T-helper 9 cell (primary cell): ENCODE measurements at places on chromosomes 12 and 14.

DNA sequence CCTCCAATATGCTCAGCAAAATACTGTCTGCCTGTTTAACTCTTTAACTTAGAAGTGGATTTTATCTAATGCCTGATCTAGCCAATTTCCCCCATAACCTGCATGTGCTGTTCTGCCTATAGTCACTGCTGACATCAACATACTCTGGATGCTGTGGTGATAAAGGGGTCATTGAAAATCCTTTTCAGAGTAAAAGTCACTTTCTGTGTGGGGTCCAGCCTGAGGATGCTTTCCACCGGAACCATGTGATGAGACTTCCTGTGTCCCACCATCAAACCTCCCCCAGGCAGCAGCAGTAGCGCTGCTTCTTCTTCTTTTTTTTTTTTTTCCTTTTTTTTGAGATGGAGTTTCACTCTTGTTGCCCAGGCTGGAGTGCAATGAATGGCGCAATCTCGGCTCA is 607.0 kb downstream of the BCL11B start:
- no peak for DNase-seq

- no peak for DNase-seq
These were observed 49.2 kb downstream of the FGD4 start for GRCh38 chr12:32448586-32448985.

DNA sequence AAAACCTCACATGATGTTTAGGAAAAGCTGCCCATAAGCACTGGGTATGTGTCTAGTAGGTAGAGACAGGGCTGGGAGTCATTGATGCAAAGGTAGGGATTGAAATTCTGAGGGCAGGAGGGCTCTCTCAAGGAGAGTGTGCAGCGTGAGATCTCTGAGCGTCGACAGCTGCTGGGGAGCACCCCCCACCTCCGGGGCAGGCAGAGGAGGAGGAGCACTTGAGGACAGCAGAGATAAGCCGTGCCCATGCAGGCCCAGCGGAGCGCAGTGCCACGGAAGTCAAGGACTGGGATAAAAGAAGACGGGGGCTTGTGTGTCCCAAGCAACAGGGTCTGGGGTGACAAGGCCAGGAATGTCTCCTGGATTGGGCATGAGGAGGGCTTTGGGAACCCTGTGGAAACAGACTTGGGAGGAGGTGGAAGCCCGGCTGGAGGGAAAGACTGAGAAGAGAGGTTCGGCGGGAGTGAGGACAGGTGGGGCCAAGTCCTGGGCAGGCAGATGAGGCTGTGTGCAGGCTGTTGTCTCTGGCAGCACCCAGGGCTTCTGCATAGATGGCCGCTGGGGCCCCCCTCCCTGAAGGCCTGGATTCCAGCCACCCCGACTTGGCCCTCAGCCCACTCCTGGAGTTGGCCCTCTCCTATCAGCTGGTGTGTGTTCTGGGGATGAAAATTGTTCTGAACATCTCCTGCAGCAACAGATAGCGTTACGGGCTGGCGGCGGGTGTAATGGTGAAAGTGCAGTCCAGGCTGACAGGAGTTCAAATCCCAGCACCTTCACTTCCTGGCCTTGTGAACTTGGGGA is 1.9 kb downstream of the CACNA2D4 start:
- no peak for DNase-seq

DNA sequence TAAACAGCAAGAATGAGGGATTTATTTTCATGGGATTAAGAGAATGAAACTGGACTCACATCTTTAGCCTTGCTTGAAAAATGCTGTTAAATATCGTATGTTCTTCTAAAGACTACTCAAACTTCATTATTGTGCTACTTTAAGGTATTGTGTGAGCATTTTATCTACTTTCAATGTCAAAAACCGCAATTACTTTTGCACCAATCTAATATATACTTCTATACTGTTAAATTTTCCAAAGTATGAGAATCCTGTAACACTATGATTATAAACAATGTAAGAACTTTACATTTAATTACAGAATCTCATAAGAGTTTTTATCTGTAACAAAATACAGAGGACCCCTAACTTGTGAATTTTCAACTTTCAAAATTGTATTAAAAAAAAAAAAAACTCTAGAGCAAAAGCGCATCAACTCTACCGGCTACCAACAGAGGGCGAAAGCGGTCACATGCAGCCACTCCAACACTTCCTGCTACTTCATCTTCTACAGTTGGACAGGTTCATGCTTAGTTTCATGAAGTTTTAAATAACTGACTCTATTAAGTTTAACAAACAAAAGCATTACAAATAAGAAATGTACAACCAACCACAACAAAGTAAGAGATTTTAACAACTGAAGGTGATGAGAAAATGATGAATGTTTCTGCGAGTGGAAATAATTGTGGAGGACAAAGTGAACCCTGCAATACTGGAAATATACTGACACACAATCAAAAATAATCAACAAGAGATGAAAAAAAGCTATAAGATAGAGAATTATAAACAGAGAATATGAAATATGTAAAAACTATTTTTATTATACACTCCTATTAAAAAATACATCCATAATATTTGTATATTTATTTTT is 210.9 kb downstream of the MED13L start:
- DNase-seq = peak; percentile 41
